ENCODE measurements at places on chromosomes 16 and 17.
A peak's percentile ranks its signal among the peaks of the same experiment; 100 is the strongest.

- no peak for DNase-seq
Measured at GRCh38 chr16:54110016-54110981, 176.3 kb downstream of the IRX3 start.

DNA sequence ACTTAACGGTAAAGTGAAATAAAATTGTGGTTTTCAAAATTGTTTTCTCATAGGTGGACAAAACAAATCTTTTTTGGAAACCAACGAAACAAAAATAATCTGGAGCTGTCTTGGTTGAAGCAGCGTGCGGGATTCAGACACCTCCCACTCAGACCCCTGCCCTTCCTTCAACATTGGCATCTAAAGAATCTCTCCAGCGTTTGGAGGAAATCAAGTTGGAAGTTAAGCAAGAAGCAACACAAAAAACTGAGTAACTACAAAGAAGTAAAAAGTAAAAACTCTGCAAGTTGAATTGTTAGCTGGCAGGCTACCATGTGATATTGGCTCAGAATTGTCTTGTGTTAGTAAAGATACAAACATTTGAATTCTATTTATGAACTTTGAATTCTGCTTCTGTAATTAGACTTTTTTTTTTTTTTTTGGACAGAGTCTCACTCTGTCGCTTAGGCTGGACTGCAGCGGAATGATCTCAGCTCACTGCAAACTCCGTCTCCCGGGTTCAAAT lies 361.0 kb upstream of the PMFBP1 start:
- no peak for DNase-seq

DNA sequence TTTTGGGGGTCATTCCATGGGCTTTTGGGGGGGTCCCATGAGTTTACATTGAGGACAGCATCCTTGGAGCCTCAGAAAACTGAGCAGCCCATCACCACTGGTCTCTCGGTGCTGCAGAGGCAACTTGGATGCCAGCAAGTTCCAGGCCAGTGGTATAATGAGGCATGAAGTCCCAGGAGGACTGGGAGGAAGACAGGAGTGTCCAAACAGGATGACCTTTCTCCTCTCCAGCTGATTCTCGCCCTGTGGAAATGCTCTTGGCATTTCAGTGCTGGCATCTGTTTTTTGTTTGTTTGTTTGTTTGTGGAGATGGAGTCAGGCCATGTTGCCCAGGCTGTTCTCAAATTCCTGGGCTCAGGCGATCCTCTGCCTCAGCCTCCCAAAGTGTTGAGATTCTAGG lies 347.6 kb downstream of the SNX29 start:
- DNase-seq = no peak

GRCh38 chr16:15434425-15435215 lies at the start of gene BMERB1:
BMERB1 (plus strand) TSS chr16:15434588; CDS start chr16:15434654, 66 bp downstream.
- no peak for DNase-seq

DNA sequence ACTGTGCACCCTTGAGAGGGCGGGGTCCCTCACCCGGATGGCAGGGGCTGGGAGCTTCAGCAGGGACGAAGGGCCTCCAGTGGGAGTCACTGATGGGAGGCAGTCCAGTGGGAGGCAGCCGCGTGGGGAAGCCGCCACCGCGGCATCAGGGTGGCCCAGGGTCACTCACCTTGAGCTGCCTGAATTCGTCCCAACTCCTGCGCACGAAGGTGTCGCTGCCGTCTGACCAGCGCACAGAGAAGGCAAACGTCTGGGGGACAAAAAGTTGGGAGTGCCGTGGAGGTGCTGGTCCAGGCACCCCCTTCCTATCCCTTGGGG lies 540 bp downstream of the NOXO1 start:
- DNase-seq = no peak

GRCh38 chr16:85557971-85558657 lies 55.0 kb upstream of the GSE1 start:
- peak; percentile 94 for DNase-seq

GRCh38 chr17:48510761-48511604 lies 19.8 kb downstream of the HOXB1 start:
- no peak for DNase-seq

DNA sequence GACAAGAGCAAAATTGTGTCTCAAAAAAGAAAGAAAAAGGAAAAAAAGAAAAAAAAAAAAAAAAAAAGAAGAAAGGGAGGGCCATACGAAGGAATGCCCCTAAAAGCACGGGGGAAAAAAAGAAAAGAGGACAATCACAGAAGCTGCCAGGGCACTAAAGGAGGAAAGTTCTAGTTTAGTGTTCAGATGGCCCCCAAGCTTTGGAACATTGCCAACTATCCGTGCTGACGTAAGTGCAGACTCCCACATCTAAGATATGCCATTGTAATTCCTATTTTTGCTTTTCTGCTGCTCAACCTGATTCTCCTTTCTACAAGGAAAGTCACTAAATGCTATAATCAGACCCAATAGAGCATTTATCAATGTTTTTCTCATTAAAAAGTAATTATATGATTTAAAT lies 842.1 kb downstream of the KCNJ2 start:
- no peak for DNase-seq

GRCh38 chr17:38690386-38690785 lies 14.7 kb upstream of the MLLT6 start:
- DNase-seq = peak; percentile 38

DNA sequence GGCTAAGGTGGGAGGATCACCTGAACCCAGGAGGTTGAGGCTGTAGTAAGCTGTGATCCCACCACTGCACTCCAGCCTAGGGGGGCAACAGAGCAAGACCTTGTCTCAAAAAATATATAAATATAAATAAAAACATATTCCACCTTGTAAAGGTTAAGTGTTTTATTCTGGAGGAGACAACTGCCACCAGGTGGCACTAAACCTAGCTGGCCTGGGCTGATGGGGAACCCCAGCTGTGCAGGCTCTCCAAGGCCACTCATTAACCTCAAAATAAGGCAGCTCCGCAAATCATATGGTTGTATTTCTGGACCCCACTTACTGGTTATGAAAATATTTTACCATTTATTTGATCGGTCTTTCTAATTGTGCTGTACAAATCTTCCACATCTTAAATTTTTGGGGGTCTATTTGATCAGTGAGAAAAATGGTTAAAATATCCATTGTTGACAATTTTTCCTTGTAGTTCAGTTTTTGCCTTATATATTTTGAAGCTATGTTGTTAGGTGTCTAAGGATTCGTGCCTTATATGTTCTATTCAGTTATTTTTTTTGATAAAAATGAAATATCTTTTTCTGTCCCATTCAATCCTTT lies 8.5 kb upstream of the ICAM2 start:
- DNase-seq = no peak

- DNase-seq = no peak
Measured at GRCh38 chr16:4075534-4075933, 40.7 kb downstream of the ADCY9 start.

DNA sequence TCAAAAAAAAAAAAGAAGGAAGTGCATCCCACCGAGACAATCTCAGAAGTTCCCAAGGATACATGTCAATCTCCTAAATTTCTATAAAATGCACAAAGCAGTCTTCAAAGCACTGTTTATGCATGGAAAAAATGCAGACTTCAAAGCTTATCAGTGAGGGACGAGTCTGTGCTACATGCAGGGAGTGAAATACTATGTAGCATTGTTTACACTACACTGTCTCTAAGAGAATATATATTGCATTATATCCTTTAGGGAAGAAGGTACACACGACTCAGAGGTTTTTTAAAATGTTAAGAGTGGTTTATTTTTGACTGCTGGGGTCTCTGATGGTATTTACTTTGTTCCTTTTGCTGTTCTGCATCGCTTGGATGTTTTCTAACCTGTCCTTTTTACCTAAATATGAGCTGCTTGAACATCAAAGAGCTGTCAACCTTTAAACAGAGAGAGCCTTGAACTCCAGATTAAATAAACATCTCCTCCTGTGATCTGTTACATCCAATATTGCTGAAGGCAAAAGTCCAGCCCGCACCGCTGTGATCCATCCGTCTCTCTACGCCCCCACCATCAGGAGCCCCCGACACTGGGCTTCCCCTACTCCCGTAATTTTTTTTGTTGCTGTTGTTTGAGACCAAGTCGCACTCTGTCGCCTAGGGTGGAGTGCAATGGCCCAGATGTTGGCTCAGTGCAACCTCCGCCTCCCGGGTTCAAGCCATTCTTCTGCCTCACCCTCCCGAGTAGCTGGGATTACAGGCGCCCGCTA lies 1.4 kb downstream of the FBXO31 start:
- DNase-seq = no peak

DNA sequence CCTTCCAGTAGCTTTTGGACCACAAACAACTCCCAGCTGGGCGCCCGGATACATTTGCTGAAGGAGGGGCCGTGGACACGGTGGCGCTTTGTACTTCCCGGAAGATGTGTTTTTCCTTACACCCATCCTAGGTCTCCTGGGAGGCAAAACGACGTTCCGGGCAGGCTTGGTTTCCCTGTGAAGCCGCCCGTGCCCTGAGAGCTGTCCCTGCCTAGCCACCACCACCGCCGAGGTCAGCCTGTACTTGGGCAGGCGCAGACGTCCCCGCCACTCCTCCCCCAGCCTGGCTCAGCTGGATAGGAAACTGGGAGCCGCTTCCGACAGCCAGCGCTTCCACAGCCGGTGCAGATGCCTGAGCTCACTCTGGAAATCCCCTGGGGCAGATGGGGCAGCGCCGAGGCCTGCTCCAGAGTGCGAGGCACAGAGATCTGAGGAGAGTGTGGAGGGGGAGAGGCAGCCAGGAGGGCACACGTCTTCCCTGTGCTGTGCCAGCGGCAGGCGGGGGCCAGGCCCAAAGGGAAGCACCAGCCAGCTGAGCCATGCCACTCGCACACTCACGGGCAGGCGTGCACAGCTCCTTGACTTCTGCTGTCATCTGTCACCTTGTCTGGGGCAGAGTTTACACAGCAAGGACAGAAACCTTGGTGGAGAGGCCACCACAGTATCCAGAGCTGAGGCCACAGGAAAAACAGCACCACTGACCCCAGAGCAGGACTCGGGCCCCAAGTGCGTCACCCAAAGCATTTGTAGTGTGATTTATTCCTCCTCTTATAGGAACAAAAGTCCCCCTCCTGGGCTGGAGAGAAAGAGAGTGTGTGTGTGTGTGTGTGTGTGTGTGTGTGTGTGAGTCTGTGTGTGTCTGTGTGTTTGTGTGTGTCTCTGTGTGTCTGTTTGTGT lies 3.0 kb downstream of the RHBDF2 start:
- no peak for DNase-seq

DNA sequence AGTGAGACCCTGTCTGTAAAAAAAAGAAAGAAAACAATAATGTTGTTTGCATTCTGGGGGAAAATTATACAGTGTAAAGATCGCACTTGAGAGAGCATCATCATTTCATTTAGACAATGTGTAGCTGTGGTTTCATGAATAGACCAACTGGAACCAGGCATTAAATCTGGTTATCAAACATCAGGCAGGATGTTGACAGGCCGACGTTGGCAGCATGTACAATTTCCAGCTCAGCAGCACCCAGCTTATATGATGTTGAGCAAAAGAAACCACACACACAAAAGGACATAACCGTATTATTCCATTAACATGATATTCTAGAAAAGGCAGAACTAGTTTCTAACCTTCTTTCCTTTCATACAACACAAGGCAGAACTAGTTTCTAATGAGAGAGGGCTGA lies 5.8 kb downstream of the MARVELD3 start:
- no peak for DNase-seq

DNA sequence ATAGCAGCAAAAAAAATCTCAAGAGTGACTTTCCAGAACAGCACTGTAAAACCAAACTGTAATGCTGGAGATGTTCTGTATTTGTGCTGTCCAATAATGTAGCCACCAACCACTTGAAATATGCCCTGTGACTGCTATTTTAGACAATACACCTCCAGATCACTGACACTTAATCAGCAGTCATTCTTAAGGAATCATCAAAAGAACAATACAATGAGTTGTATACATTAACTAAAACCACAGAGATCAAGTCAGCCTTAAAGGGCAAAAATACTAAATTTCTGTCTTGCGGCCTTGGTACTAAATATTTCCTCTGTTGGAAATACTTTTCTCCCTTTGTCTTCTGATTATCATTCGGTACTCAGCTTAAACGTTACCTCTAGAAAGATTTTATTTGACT lies 33.6 kb upstream of the ANKFY1 start:
- no peak for DNase-seq

DNA sequence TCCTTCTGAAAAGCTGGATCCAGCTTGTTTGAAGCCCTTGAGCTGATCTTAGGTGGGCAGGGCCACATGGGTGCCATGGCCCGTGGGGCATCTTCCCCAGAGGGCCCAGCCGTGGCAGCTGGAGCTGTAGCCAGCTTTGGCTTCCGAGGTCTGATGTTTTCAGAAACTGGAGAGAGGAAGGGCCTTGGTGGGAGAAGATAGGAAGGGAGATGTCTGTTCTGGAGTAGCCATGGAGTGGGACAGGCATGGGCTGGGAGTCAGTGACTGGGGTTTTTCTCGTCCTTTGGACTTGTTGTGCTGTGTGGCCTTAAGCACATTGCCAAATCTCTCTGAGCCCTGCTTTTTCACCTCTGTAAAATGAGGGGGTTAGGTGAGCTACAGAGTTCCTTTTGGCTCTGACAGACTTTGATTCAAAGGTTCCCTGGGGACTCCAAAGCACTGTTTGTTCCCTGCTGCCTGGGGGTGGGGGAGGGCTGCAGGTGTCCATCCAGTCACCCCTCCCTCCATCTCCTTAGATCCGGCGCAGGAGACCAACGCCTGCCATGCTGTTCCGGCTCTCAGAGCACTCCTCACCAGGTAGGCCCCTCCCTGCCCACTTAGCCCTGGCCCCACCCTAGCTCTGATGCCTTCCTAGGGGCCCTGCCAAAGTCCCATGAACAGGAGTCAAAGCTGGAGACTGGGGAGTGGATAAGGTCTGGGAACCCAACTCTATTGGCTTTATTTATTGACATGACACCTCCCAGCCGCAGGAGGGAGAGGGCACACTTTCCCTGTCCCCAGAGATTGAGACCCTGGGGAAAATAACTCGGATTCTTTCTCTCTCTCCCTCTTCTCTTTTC lies 2.1 kb downstream of the PPP1R1B start:
- peak; percentile 77 for DNase-seq

DNA sequence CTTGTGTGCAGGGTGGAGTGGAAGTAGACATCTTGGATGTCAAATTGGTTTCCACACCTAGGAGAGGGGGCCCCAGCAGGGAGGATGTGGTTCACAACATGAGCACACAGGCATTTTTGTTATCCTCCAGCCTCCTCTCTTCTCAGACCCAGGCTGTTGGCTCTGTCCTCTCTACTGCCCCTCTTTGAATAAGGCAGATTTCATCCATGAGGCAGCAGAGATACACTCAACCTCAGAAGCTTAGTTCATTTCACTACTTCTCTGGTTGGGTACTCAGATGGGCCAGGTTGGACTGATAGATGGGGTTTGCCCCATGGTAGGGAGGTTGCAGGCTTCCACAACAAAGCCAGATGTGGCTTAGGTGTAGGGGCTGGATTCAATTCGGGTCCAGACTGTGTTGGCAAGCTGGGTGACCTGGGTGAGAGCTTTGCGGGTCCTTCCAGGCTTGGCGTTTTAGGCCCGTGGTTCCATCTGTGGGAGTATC lies 22.2 kb upstream of the NFATC3 start:
- no peak for DNase-seq

GRCh38 chr17:44287651-44288050 lies 19.7 kb upstream of the SLC4A1 start:
- DNase-seq = no peak

- no peak for DNase-seq
Measured at GRCh38 chr16:12062343-12063003, 85.9 kb downstream of the SNX29 start.
